GM12878 (cell line): ENCODE measurements at places on chromosomes 2 and 18.
A peak's percentile ranks its signal among the peaks of the same experiment; 100 is the strongest.

- DNase-seq: no peak
Measured at GRCh38 chr2:36965206-36965605, 1.1 kb downstream of the STRN start.

- DNase-seq: no peak
Measured at GRCh38 chr18:14930576-14930975, 182.6 kb downstream of the ANKRD30B start.

- DNase-seq: no peak
Measured at GRCh38 chr18:11586896-11587295, 22.5 kb upstream of the SLC35G4 start.

- DNase-seq: no peak
Measured at GRCh38 chr2:73255907-73256617, 22.0 kb downstream of the CCT7 start.

- no peak for DNase-seq
Measured at GRCh38 chr18:23958036-23958435, 56.5 kb upstream of the TTC39C start.

DNA sequence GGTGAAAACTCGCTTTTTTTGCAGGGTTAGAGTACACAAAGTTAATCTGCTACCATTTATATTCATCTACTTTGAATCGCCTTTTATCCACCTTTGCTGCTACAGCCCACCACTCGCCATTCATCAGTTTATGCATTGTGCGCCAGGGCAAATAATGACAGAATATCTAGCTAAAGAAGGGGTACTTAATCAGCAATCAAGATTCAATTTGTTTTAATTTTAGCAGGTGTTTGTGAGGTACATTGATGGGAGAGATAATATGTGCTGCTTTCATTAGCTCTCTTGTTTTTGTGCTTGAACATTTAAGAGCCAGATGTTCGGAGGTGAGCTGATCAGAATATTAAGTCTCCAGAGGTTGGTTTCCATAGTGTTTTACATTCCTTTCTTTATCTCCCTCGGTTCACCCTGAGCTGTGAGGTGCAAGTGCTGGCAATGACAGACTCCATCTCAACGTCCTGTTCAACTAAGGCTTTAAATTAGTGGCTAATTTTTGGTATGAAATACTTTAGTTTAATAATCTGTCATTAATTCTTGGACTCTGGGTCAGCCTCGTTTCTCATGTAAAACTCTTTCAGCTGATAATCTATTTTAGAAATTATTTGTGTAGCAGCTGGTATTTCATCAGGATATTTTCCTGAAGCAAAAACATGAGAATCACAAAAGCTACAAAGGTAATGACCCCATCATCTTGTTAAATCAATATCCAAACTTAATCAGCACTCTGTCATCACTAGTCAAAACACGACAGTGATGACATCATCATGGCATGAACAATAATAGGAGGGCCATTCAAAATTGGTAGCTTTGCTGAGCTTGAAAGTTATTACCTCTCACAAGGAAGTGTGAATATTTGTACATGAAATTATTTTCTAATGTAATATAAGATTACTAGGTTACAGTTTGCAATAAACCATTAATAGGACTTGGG, 479.9 kb upstream of the FANCL start:
- no peak for DNase-seq

DNA sequence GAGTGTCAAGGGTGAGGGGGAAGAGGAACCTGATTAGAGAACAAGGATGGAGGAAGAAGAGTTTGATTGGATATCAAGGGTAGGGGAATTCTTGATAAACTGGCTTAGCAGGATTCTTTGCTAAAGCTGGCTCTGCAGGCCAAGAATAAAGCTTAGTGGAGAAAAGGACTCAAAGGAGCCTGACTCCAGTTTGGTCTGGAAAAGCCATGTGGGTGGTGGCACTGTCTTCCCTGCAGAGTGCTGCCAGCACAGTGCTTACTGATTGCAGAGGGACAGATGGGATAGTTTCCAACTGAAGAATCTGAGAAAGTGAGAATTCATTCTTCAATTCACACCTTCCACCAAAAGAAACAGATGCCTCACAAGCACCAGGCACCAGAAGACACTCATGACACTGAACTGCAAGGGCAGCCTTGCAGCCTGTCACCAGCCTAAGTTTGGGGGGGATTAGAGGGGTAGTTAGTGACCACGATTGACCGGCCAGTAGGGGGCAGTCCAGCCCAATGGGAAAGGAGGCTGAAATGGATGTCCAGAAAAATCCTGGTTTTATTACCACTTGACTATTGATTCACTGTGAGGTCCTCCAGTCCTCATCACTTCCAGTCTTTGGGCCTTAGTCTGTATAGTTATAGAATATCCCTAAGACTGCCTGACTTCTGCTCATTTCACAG, 334.5 kb downstream of the SMAD2 start:
- DNase-seq: peak; percentile 8

- peak; percentile 34 for DNase-seq
Measured at GRCh38 chr2:173448938-173449471, 94.3 kb downstream of the CDCA7 start.

GRCh38 chr2:26699295-26699694, 6.8 kb downstream of the KCNK3 start:
- DNase-seq: no peak

GRCh38 chr2:200128296-200128695, 172.9 kb downstream of the MAIP1 start:
- no peak for DNase-seq

DNA sequence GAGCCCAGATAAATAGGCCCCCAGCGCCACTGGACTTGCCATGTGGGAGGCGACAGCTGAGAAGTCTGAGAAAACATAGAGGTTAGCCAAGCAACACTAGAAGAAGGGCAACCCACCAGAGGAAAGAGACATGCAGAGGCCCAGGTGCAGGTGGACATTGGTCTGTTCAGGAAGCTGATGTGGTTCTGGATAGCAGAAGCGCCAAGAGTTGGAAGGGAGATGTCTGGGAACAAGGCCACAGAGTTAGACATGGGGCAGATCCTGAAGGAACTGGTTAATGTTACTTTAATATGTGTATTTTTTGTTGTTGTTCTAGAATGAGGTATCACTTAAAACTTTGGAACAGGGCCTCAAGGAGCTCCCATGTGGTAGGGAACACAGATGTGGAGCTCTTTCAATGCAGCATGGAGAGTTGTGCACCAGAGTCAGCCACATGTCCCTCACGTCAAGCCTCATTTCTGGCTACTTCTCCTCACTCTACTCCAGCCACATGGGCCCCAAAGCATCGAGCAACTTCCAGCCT, 62.2 kb upstream of the PKDCC start:
- no peak for DNase-seq

DNA sequence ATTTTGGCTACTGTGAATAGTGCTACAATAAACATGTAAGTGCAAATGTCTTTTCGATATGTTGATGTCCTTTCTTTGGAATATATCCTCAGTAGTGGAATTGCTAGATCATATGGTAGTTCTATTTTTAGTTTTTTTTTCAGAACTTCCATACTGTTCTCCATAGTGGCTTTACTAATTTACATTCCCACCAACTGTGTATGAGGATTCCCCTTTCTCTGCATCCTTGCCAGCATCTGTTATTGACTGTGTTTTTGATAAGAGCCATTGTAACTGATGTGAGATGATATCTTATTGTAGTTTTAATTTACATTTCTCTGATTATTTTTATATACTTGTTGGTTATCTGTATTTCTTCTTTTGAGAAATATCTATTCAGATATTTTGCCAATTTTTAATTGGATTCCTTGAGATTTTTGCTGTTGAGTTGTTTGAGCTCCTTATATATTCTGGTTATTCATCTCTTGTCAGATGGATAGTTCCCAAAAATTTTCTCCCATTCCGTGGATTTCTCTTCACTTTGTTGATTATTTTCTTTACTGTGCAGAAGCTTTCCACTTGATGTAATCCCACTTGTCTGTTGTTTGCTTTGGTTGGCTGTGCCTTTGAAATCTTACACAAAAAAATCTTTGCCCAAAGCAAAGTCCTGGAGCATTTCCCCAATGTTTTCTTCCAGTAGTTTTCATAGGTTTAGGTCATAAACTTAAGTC, 532.3 kb downstream of the PID1 start:
- DNase-seq: no peak

DNA sequence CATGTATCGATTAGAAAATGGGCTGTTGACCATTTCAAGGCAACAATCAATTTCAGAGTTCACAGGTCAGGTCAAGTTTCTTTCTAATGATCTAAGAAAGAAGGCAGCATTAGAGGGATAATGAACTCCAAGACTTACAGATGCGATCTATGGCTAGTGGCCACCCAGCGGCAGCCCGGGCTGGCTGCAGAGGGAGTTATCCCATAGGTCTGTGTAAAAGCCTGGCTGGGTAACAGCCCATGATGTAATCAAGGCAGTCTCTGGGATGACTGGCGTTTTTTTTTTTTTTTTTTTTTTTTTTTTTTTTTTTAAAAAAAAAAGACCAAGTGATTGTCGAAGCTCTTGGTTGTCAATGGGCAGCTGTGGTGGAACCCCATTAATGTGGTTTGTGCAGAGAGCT, 171.1 kb upstream of the SKOR2 start:
- DNase-seq: no peak

DNA sequence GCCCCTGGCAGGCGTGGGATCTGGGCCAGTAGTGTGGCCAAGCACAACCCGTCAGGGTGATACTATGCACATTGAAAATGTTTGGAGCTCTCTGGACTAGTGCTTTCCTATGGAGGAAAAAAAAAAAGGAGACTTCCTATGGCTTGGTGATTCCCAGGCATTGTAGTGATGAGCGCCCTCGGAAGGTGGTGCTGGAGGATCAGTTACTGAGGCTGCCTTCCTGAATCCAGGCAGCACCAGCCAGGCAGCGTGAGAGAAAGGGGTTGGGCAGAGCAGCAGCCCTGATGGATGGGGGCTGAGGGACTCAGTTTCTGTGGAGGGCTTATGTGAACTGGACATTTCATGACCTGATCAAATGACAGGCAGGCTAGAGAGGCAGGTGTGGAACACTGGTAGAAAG, 70.9 kb downstream of the CHRNA1 start:
- no peak for DNase-seq

- DNase-seq: no peak
Measured at GRCh38 chr2:88880441-88880953, 189.0 kb downstream of the RPIA start.
